ENCODE measurements at places on chromosomes 5 and 9.

DNA sequence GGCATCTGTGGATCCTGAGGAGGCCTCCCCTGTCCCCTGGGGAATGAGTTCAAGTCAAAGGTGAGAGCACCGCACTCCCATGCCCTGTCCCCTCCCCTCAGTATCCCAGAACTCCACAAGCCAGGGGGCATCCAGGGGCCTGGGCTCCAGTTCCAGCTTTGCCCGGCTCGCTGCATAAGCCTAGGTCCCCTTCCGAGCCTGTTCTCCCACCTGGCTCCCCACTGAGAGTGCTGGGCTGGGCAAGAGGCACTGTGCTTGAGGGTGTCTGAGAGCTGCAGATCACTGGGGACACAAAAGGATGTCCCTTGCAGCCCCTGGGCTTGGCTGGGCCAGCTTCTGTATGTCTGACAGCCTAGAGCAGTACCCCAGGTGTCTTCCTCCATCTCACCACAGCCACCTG is 4.6 kb downstream of the DOK3 start:
- no peak for DNase-seq

DNA sequence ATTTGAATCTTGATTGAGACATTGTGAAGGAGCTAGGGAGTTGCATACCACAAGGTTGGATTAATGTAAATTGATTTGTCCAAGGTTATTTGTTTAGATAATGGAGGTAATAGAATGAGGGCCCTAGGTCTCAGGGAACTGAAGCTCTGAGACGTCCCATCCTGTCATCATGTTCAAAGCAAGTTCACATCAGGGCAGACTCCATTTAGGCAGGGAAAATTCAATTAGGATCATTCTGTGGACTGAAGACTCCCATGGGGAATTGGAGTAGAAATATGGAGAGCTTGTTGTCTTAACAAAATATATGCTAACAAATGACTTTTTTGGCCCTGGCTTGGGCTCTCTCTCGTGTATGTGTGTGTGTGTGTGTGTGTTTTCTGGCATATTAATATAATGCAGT is 722.0 kb upstream of the ADAMTS16 start:
- DNase-seq, result no peak

GRCh38 chr5:68049053-68049713 is 166.4 kb upstream of the PIK3R1 start:
- no peak for DNase-seq

DNA sequence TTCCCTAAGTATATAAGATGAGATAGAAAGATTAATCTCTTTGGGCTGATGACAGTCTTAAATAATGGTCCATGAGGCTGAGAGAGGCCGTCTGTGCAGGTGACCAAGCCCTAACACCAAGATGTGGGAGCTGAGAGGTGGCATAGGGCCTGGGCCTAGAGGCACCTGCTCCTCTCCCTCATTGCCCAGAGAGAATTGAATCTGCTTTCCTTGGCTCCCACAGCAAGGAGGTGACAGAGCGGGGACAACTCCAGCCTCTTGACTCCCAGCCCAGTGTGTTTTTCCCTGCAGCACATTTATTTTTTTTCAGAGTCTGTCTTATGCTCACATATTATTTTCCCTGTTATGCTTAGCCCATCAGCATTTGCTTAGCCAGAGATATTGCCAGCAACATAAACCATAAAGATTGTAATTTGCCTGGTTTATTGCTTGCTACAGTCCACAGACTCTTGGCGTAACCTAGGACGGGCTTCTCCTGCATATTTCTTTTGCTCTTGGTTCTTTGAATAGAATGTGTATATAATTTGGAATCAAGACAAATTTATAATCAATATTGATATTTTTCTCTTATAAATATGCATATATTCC is 105.6 kb downstream of the NTRK2 start:
- DNase-seq, result no peak

GRCh38 chr5:92599217-92599810 is 981.7 kb downstream of the NR2F1-AS1 start:
- DNase-seq, result no peak

DNA sequence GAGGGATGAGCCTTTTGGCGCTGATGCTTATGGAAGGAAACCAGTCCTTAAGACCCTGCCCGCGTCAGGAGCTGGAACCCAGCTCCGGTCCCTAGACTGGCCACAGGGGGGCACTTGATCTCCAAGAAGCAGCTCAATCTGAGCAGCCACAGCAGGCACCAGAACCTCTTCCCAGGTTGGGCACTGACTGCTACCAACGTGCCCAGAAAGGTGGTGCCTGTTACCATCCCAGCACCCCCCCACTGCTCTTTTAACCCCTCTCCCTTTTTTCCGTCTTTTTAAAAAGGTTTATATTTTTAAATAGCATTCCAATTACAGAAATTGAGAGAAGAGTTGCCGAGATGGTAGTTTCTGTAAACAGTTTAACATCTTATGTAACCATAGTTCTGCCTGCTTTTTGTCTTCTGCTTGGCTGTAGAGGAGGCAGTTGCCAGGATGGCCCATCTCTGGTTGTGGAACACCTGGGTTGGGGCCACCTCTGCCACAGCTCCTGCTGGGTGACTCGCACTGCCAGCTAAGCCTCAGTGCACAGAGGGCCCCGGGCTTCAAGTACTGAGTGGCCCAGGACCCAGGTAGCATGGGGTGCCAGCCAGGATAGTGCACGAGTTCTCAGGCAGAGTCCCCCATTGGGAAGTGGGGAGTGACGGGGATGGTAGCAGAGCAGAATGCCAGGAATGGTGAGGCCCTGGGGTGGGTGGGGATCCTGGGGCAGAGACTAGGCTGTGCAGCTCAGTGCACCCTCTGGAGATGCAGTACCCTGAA is 62.8 kb downstream of the PFDN1 start:
- DNase-seq, result peak; percentile 65

GRCh38 chr9:32502464-32502863 is 23.5 kb downstream of the RIGI start:
- DNase-seq, result no peak

GRCh38 chr9:88658311-88658822 is 123.4 kb downstream of the NXNL2 start:
- DNase-seq, result no peak

- peak; percentile 35 for DNase-seq
These were observed 64.2 kb downstream of the KLF4 start for GRCh38 chr9:107425101-107426025.

DNA sequence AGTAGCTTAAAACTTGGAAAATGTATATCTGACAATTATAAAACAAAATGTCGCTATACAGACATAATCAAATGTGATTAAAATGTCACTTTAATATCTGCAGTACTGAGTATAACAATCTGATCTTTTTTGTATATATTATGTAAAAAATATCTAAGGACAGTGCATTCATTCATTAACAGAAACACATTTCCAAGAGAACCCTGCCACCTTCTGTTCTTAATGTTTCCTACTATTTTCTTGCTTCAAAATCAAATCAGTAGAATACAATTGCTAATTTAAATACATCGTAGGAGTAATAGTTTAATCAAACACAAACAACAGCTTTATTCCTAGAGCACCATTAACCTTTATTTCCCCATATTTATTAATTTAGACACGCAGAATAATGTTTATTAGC is 142.6 kb upstream of the ST8SIA4 start:
- no peak for DNase-seq

DNA sequence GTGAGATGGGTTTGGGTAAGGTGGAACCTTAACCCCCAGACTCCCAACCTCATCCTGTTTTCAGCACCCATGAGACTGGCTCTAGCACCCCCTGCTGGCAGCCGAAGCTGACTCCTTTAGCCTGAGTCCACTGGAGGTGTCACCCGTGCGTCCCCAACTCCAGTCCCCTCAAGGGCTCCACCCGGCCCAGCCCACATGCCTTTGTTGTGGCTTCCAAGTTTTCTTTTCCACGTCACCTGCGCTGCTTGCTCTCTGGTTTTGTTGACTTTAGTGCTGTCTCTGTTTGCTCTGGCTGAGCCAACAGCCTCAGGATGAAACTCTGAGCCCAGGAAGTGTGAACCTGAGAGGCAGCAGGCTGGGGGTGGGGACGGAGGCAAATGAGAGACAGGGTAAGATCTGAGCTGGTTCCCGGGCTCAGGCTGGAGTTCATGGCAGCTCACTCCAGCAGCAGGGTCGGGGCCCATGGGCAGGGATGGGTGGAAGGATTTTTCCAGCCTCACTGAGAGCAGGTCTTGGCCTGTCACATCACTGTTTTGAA is 13.2 kb upstream of the AQP7 start:
- DNase-seq, result peak; percentile 97

- DNase-seq, result no peak
These were observed 17.7 kb upstream of the ANXA1 start for GRCh38 chr9:73133921-73134407.

GRCh38 chr5:50724262-50724661 is 57.8 kb downstream of the PARP8 start:
- DNase-seq, result no peak

- no peak for DNase-seq
These were observed 249.5 kb upstream of the PTGER4 start for GRCh38 chr5:40430101-40430710.

- no peak for DNase-seq
These were observed 88.1 kb downstream of the GLIS3 start for GRCh38 chr9:4211806-4212205.

- DNase-seq, result no peak
These were observed 60.1 kb downstream of the GALNT12 start for GRCh38 chr9:98867429-98868168.

DNA sequence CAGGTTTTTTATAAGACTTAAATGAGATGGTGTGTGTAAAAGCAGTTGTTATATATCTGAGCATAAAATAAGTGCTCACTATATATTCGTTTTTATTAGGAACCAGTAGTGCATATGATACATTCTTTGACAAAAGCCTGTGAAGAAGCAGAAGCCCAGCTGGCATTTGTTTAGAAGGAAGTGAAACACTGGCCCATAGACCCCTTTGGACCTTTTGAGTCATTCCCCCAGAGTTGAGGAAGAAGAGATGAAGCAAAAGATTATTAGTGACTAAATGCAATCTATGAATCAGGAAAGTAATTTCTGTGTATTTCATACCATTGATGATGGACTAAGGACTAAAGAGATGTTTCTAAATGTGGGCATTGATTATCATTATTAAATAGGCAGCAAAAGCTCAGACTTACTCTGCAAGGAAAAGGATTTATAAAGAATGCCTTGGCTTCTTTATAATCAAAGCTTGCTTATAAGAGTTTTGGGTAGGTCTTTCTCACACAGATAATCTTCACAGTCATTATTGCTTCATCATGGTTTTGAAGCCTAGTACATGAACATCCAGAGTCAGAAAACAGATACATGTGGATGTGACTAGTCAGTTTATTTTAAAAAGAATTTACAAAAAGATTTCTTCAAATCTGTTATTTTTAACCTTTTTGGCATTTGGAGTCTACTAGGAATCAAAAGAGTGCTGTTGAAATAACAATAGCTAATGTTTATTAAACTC is 16.9 kb upstream of the FER start:
- no peak for DNase-seq

GRCh38 chr5:169577951-169578350 is 5.6 kb upstream of the SPDL1 start:
- DNase-seq, result no peak

DNA sequence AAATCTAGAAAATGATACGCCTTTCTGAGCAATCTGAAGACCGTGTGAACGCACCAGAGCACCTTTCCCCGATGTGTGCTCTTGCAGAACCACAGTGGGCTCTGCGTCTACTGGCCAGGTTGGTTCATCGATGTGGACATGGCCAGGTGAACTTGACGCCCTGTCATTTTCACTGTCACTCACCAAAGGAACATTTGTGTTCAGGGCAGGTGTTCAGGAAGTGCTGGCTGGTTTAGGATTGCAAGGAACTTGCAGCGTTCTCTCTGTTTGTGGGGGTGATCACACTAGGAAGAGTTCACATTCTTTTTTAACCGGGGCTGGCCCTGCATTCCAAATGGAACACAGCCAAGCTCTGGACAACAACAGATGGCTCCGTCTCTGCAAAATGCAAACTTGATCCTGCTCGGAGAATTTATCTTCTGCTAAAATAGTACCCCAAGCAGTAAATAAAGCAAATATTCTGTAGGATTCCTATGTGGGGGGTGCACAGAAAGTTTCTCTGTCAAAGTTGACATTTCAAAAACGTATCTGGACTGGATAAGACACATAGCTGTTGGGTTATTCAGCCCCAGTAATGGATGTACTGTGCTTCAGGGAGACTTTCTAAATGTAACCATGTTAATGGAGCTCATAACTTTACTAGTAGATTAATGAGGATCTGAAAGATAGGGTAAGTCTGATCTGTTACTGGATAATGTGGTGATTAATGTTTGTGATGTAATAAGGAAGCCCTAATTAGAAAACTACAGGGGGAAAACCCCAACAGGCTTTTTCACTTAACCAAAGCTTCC is 45.7 kb upstream of the FANCC start:
- no peak for DNase-seq

DNA sequence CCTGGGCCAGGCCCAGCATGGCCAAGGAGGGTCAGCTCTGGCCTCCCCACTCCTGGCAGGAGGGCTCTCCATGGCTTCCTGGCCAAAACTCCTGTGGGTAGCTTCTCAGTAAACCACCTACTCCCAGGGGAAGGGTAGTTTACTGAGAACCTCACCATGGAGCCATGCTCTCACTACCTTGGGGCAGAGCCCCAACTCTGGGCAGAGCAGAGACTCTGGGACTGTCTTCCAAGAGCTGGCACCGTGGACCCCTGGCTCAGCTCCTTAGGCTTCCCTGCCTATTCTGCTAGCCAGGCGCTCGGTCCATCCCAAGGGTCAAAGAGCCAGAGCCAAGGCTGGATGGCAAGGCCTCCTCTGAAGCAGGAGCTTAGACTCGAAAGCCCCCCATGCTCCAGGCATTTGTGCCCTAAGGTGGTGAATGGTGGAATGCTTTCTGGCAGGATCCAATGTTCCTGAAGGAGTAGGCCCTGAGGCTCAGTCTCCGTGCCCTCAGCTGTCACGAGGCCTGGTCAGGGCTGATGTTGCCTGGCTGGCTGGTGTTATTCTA is 19.6 kb downstream of the TCF7 start:
- DNase-seq, result no peak

GRCh38 chr5:6402939-6403338 is 24.6 kb upstream of the MED10 start:
- DNase-seq, result no peak

DNA sequence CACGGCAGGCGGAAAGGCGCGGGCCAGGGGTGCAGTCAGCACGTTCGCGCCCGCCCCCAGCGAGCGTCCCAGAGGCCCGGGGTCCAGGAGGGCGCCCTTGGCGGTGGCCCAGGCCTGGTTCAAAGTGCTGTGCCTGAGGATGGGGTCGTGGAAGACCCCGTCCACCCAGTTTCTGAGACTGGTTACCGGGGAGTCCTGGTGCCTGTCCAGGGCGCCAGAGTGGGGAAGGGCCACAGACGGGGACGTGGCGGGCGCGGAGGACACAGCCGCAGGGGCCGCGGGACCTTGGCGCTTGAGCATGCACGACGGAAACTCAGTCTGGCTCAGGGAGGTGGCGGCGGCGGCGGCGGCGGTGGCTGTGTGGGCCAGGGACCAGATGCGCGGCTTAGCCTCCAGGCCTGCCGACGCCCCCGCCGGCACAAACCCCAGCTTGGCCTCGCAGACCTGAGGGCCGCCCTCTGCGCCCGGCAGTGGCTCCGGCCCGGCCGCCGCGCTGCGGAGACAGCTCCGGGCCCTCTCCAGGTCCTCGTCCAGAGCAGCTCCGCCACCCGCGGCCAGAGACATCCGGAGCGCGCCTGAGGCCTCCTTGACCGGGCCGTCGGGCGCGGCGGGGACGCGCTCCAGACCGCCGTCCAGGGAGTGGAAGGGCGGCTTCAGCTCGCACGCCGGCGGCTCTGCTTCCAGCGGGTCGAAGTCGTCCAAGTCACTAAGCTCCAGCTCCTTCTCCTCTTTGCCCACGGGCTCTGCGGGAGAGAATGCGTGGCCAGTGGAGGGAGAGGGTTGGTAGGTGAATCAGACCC is 4.5 kb downstream of the IRX4 start:
- DNase-seq, result no peak
